Fibroblast of villous mesenchyme (primary cell): ENCODE measurements at places on chromosomes 6 and 20.

GRCh38 chr6:156281266-156281665 lies 495.9 kb upstream of the ARID1B start:
- no peak for DNase-seq

- no peak for DNase-seq
Measured at GRCh38 chr6:161279677-161280415, 6.0 kb upstream of the AGPAT4 start.

- peak; percentile 82 for DNase-seq
Measured at GRCh38 chr6:116387374-116387773, 16.6 kb downstream of the DSE start.

DNA sequence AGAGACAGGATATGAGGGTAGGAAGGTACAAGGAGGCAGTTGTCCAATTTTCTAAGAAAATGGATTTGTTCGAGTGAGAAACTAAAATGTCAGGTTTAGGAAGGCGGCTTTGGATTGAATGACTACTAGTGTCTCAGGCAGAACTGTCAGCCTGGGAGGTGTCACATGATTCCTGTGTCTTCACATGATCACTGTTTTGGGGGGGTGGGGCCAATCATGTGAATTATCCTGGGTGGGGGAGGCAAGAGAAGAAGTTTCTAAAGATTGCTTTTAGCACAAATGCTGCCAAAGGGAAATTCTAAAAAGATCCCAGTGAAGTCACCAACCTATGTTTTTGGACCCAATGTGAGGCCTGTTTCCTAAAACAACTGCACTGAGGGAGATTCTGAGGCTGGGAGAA lies 2.3 kb downstream of the SIRPA start:
- DNase-seq = no peak

DNA sequence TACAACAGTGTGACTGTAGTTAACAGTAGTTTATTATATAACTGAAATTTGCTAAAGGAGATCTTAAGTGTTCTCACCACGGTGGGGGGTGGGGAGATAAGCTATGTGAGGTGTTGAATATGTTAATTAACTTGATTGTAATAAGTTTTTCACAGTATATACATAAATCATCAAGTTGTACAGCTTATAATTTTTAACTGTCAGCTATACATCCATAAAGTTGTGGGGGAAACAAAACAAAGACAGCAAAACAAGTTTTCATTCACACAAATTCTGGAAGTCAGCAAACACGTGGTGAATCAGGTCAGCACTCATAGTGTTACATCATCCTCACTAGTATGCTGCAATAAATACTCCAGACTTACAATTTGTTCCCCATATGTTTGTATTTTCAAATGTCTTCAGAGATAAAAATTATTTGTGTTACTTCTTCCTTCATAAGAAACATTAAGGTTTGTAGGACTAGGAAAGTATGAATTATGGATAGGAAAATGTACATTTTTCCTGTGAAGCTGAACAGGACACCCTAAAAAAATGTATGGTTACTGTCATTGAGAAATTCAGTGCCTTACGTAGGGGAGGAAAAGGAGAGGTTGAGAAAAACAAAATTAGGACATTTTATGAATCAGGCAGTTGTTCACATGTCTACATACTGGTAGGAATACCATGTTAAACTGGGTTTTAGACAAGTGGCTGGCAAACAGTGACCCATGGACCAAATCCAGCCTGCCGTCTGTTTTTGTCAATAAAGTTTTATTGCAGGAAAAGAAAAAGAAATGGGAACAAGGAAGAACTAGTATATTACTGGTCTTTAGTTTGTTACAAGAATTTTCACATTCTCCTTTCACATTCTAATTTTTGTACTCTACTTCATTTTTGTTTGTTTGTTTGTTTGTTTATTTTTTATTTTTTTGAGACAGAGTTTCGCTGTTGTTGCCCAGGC lies 6.0 kb downstream of the SUMO4 start:
- DNase-seq = peak; percentile 78

DNA sequence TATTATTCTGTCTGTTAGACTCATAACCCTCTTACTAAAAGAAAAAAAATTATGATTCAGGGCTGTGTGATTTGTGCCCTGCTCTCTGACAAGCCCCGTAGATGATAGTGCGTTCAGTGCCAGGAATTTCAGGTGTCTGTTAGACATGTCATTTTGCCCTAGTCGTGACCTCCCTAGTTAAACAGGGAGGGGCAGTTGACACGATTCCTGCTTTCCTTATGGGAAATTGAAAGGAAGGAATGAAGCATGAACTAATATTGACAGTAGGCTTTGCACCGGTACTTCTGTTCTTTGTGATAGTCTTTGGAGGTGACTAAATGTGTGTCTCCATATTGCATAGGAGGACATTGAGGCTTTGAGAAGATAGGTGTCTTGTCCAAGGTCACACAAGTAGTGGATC lies 26.3 kb downstream of the RPRD1B start:
- no peak for DNase-seq
